ENCODE measurements at places on chromosomes 1 and 21.

DNA sequence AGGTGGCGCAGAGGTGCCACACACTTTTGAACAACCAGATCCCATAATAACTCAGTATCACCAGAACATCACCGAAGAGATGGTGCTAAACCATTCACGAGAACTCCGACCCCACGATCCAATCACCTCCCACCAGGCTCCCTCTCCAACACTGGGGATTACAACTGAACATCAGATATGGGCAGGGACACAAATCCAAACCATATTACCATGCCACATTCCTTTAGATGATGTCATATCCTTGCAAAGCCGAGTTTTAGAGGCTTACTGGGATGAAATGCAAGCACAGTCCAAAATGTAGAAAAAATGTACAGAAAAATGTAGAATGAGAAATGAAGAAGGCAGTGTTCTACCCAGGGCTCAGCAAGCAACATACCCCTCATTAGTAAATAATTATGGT lies 64.7 kb downstream of the SGIP1 start:
- no peak for DNase-seq

- no peak for DNase-seq
These were observed 223.4 kb upstream of the DUSP10 start for GRCh38 chr1:221965252-221965651.

DNA sequence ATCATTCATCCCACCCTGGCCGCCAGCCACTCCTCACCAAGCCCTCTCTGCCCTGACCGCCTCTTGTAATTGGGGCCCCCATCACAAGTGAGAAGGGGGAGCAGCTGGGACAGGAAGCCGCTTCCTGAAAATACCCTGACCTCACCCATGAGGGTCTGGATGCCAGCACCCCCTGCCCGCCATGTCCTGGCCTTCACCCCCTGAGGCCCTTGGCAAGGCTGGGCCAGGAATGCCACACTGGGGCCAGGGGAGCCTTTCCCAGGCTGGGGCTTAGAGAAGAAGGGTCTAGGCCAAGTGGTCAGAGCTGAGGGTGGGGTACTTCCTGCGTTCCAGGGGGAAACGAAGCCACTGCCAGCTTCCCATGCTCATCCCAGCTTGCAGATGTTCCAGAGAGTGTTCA lies 60.5 kb downstream of the TAS1R2 start:
- DNase-seq = no peak

GRCh38 chr1:217465102-217465501 lies 165.8 kb downstream of the GPATCH2 start:
- DNase-seq = no peak
